ENCODE measurements at places on chromosomes 7 and 10. TPM values are rescaled to one million over a fixed set of nuclear protein-coding genes. Genes with fewer than 3 reads are reported as not detected.
A peak's percentile ranks its signal among the peaks of the same experiment; 100 is the strongest.

DNA sequence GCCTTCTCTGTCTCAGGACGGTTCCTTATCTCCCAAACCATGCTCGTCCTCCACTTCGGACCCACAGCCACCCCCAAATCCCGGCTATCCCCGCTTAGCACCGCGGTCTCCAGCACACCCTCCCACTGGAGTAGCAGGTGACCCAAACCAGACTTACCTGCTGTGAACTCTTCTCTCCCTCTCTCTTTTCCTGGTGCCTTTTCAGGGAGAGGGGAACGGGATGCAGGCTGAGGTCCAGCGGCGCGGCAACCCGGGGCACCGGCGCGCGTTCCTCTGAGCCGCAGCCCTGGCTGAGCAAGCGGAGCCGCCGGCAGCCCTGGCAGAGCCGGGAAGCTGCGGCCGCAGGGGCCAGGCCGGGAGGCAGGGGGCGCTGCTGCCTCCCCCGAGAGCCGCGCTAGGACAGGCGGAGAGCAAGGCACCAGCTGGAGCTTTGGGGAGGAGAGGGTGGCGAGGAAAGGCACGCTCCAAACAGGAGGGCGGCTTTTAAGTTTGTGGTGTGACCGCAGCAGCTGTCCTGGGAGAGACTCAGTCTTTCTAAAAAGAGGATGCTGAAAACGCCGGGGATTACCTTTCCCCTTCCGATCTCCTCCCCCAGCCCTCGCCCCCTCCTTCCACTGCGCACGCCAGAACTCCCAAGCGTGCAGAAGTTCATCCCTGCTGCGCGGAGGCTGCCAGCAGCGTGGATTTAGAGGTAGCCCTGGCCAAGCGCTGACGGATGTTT lies at the start of gene SEMA3D:
Gene SEMA3D (minus strand): TSS at position 536 of the 721 bp plus-strand sequence. CDS start 65,165 bp downstream, outside the sequence.
- peak; percentile 79 for DNase-seq

DNA sequence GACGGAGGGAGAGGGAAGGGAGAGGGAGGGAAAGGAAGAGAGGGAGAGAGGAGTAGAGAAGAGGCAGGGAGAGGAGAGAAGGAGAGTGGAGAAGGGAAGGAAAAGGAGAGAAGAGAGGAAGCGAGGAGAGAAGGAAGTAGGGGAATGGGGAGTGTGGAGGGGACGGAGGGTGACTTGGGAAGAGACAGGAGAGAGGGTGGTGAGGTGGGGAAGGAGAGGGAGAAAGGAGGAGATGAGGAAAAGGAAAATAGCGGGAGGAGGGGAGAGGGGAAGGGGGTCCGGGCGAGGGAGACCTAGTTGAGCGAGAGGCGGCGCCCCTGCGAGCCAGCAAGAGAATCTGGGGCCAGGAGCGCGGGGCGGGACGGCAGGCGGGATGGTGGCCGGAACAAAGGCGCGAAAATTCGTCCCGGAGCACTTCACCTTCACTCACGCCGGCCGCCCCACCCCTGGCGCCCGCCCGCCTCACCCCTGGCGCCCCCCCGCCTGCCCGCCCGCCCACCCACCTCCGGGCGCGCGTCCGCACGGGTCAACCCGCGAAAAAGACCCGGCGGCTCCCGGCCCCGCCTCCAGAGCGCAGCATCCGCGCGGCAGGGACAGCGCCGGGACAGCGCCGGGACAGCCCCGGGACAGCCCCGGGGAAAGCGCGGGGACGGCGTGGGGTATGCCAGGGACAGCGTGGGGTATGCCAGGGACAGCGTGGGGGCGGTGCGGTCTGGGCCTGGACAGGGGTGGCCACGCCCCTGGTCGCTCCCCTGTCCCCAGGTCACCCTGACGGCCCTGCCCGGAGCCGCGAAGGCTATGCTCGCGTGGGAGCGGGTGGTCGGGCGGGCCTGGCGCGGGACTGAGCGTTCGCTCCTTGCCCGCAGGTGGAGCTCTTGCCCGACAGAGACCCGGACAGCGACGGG lies 4.2 kb downstream of the VSTM2A start:
- no peak for DNase-seq

- DNase-seq: no peak
Measured at GRCh38 chr7:74173491-74173865, 678 bp upstream of the EIF4H start.

DNA sequence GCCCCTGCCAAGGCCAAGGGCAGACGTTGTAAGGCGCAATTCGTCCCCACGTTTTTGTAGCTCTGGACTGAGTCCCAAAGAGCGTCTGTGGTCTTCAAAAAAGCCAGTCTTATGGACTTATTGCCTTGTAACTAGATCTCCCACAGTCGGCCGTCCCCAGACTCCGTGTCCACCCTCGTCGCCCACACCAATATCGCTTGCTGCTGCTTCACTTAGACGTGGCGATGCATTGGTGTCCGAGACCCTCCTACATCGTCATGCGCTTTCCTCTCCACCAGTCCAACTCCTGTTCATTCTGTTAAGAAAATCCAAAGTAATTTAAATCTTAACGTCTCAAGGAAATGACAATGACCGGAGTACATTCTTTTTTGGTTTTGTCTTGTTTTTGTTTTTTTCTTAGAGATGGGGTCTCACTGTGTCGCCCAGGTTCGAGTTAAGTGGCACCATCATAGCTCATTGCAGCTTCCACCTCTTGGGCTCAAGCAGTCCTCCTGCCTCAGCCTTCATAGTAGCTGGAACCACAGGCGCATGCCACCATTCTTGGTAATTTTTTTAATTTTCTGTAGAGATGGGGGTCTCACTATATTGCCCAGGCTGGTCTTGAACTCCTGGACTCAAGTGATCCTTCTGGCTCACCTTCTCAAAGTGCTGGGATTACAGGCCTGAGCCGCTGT lies 851 bp downstream of the KIFBP start:
- no peak for DNase-seq

DNA sequence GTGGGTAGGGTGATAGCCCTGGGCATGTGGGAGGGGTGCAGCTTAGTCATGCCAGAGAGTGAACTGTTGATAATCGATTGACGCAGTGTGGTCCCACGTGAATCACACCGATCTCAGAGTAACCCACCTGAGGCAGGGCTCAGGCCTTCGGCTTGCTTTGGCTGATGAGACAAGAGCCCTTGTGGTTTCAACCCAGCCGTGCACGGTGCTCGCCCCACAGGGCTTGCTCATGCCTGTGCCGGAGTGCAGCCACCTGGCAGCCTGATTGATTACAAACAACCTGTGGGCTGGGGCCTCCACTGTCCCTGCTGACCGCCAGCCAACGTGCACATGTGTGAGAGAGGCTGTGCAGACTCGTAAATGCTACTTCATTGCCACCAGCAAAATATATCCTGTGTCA lies 144.9 kb upstream of the ADARB2 start:
- no peak for DNase-seq

DNA sequence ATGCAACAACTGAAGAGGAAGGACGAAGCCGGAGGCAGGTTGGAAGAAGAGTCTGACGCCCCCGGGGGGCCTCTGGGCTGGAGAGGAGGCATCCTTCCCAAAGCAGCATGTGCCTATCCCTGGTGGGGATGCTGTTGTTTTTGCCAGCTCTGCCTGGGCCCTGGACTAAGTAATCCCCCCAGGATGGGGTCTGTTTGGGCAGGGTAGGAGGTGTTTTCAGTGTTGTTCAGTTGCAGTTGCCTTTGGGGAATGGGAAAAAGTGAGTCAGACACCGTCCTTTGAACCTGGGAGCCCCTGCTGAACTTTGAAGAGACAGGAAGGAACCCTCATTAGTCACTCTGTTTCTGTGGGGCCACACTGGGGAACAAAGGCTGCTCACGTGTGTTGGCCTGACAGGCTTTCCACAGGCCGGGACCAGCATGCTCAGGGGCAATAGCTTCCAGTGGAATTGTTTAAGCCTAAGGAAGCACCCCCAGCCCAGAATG lies 35.2 kb upstream of the GDF10 start:
- DNase-seq: no peak

- no peak for DNase-seq
Measured at GRCh38 chr7:20798694-20799121, 12.0 kb upstream of the SP8 start.

- DNase-seq: no peak
Measured at GRCh38 chr10:25206693-25207414, 32.1 kb downstream of the GPR158 start.

Gene RSBN1L
- 47.8 TPM for total RNA-seq

Gene MKI67
- total RNA-seq: 0.49 TPM

DNA sequence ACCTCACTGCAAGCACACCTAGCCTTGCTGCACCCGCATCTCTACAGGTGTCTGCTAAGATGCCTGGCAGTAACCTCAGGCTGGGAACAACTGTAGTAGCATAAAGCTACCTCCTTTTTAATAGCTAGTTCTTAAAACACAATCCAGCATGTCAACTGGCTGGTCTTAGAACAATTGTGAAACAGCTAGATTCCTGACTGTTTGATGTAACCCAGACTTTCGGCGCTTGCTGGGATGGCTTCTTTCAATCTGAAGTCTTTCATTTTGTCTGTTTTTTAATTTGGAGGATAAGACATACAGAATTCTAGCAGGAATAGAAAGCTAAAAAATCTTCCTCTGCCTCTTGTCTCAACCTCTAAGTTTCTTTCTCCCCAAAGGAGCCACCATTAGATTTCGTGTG lies 59.8 kb downstream of the GSDME start:
- no peak for DNase-seq

DNA sequence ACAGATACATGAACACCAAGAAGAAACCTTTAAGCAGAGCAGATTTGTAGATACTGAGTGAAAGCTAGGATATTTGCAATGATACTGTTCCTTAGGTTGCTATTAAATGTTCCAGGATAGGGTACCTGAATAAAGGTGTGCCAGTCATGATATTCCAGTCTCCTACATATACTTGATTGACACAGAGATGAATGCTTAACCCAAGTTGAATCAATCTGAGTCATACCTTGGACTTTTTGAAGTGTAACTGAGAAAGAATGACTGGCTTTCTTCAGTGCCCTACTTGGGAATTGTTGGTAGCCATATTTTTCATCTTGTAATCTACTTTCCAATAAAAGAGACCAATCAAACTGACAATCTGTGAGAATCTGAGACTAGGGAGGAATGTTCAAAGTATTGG lies 805.7 kb upstream of the GHITM start:
- no peak for DNase-seq

Gene SPDYE17
- total RNA-seq: not detected

GRCh38 chr7:859359-860030 lies 16.9 kb upstream of the GET4 start:
- no peak for DNase-seq

GRCh38 chr10:103706762-103707161 lies 148.6 kb downstream of the SH3PXD2A start:
- no peak for DNase-seq

Gene ATOH7
- 0.71 TPM for total RNA-seq

DNA sequence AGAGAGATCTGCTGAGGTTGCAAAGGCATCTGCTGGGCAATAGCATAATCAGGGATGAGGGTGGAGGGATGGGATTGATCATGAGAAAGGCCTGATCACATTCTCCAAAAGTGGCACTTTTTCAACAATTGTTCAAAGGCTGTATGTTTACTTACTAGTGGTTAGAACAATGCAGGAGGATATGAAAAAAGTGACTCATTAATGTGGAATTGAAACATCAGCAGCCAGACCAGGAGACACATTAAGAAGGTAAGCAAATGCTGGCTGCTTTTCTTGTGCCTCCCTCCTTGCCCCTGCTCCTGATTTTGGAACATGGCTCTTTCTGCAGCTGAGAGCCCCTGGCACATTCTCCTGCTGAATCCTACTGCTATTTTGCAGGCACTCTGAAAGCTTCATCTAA lies 63.5 kb downstream of the FAM204A start:
- DNase-seq: no peak

All from sigmoid colon (tissue), 7 donors.